ENCODE measurements at places on chromosomes 5 and 9.

DNA sequence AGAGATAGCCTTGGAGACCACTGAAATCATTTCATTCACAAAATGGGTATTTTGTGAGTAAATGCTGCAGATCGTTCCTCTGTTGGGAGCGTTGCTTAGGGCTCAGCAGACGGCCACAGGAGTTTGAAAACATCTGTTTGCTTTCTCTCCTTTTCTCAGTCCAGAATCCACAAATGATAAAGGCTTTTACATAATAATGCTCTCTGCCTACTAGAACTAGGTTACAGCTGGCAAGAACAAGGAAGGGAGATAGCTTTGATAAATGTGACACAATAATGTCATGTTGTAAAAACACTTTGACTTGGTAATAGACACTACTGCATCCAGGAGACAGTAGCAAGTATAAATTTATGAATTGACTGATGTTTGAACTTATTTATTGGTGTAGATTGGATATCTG lies 1072.4 kb upstream of the CDH6 start:
- DNase-seq, result no peak

DNA sequence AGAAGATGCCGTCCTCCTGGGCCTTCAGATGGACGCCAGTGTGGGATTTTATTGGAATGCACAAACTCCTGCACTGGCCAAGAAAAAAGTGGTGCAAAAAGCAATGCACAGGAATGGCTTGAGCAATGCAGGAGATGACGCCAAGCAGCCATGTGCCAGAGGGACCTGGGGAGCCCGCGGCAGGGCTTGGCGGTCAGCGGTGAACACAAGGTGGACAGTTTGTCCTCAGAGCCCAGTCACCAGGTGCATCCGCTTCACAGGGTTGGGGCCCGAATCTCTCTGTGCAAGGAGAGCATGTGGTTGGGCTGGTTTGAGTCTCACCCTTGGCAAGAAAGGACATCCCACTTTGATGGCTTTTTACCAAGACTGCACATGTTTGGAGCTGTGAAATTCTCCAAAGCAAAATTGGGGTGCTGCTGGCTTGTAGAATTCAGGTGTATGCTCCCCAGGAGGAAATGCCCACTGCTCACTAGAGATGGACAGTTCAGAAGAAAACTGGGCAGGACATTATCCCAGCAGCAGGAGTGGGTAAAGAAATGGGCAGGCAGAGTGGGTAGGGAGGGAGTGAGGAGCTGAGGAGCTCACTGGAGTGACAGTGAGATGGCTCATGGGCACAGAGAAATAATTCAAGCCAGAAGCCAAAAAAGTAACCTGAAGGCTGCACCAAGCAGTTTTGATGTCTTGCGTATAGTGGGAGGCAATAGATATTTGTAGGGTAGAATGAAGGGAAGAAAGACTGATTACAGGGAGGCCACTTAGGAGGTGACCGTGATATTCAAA lies 463.9 kb downstream of the MTRR start:
- no peak for DNase-seq

- no peak for DNase-seq
Measured at GRCh38 chr5:50711280-50711679, 44.8 kb downstream of the PARP8 start.

DNA sequence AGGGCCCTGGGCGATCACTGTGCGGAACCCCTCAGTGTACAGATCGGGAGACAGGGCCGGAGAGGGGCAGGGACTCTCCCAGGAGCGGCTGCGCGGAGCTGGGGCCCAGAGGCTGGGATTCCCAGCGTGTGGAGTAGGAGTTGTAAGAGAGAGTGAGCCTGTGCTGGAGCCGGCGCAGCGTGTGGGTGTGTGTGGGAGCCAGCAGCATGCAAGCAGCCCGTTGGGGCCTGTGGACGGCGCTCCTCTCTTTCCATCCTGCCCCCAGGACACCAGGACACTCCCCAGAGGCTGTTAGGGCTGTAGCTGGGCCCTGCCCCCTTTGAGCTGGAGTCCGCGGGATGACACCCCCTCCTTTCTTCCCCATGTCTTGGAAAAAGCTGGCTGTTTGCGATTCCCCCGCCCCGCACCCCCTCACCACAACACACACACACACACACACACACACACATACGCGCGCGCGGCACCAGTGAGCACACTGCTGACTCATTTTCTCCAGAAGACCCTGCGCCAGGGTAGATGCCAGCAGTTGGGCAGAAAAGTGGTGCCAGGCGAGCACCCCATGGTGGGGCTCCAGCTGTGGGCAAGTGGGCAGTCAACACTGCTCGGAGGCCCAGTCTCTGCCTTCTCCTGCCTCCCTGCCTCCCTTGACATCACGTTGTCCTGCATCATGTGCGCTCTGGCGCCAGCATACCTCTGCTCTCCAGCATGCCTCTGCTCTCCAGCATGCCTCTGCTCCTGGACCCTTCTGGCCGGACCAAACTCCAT lies 1.5 kb downstream of the COL27A1 start:
- no peak for DNase-seq

DNA sequence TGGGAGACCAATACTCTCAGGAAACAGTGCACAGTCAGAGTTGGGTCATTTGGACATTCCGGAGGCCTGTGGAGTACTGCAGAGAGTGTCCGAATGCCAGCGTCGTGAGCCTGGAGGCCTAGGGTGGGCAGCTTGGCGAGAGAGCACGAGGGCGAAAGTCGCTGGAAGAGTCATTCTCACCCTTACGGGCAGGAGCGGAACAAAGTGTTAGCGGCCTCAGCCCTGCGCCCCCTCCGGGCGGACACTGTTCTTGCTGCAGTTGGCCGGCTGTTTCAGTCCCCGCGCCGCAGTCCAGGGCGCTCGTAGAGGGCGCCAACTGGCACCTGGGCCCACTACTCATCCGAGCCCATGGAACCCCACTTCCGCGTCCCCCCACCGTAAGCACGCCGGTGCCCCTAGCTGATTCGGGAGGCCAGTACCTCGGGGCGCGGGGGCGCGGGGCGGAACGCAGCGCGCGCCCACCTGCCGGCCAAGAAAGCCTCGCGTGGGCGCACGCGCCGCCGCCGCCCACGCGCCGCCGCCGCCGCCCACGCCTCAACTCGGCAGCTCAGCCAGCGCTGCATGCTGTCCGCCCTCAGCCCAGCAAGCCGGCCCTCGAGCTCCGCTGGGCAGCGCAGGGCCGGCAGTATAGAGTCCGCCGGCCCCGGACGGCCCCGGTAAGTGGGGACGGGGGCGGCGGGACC lies 99.7 kb upstream of the CCL21 start:
- DNase-seq, result no peak

DNA sequence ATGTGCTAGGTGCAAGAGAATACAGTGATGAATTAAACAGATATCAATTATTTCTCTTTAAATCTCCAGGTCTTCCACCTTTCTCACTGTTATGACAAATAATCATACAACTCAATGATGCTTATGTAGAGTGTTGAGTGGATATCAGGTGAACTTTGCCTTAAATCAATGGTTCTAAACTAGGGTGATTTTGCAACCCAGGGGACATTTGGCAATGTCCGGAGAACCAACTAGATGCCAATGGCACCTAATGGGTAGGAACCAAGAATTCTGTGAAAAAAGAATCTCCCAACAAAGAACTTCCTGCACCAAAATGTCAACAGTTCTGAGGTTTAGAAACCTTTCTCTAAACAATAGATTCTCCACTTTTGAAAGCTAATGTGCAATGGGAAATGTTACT lies 52.0 kb upstream of the GDNF start:
- no peak for DNase-seq

DNA sequence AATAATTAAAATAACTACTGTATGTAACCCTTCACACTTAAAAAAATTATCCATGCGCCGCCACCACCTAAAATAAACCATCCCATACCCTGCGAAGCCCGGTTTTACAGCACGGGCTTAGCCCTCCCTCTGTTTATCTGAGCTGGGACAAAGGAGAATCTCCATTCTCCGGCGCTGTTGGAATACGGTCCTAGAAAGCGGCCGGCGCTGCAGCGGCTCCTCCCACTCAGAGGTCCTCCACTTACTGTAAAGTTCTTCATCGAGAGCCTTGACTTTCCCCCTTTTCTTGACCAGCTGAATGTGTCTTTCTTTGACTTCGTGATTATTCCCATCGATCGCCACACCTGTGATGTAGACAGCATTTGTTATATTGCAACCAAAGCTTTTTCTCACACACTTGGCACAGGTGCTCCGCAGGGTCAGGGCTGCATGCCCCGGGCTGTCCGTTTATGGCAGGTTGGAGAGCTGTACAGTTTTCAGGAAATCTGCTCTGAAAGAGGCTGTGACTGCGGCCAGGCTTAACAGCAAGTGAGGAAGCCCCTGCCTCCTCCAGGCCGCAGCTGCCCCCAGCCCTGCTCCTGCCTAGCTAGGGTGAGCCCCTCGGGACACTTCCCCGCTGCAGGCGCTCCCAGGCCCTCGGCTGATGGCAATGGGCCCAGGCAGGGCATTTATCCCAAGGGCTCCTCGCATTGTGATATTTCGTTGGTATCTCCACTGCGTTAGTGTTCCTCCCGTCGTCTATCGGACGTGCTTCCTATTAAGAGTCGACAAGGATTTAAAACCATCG lies 16.7 kb downstream of the GFPT2 start:
- no peak for DNase-seq

- no peak for DNase-seq
Measured at GRCh38 chr5:57681942-57682341, 199.3 kb upstream of the ACTBL2 start.

DNA sequence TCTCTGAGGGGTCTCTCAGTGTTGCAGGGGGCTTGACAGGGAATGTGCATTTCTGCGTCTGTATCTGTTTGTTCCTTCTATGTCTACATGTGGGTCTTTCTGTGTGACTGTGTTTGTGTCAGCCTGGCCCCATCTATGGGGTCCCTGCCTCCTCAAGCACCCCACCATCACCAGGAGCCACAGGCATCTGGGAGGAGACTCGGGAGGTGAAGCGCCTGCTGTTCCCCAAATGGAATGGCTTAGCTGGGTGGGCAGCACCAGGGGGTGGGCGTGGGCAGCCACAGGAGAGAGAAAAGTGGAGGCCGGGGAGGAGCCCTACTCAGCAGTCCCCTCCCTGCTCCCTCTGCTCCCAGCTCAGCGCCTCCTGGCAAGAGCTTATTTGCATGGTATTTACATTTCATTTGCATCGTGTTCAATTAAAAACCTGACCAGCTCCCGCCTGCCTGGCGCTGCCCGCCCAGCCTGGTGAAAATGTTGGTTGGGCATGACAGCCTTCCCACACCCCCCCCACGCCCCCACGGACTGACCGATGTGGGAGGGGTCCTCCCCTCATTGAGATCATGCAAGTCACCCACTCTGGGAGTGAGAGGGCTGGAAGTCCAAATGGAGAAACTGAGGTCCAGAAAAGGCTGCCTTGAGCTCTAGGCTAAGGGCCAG lies 50.5 kb downstream of the CXXC5 start:
- DNase-seq, result no peak

GRCh38 chr9:105425816-105426433 lies 21.9 kb upstream of the FSD1L start:
- no peak for DNase-seq

DNA sequence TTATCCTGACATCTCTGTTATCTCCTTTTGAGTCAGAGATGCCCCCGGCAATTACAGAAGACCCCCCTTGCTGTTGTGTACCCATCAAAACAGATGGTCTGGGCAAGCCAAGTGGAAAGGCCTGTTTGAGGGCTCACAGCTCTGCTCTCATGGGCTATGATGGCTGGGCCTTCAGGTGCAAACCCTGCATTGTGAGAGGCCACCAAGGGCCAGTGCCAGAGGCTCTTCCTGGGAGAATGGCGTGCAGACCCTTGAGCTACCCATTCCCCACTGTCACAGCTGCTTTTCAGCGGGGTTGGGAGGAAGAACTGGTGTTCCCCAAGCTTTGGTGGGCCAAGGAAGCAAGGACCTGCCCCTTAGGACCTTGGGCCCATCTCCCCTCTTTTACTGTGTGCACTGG lies 174.7 kb upstream of the PPP1R26 start:
- no peak for DNase-seq

DNA sequence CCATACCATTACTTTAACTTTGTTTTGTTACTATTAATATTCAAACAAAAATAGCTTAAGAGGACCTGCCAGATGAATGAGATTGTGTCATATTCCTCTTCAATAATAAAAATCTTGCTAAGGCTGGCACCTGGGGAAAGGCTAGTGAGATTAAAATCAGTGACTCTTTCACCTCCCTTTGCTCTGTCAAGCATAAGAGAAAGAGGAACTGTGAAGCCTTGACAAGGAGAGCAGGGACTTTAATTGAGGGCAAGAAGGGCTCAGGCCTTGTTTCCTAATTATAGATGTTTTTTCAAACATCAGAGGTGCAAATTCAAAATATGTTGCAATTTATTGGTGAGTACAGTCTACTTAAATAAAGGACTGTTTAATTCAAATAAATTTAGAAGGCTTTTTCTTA lies 91.7 kb downstream of the SPATA31D1 start:
- no peak for DNase-seq

GRCh38 chr9:134695144-134695543 lies 53.5 kb downstream of the COL5A1 start:
- no peak for DNase-seq

Measured in esophagus squamous epithelium (tissue), 5 donors.